NCI-H226 (cell line): ENCODE measurements at places on chromosomes 7 and 10.
A peak's percentile ranks its signal among the peaks of the same experiment; 100 is the strongest.

DNA sequence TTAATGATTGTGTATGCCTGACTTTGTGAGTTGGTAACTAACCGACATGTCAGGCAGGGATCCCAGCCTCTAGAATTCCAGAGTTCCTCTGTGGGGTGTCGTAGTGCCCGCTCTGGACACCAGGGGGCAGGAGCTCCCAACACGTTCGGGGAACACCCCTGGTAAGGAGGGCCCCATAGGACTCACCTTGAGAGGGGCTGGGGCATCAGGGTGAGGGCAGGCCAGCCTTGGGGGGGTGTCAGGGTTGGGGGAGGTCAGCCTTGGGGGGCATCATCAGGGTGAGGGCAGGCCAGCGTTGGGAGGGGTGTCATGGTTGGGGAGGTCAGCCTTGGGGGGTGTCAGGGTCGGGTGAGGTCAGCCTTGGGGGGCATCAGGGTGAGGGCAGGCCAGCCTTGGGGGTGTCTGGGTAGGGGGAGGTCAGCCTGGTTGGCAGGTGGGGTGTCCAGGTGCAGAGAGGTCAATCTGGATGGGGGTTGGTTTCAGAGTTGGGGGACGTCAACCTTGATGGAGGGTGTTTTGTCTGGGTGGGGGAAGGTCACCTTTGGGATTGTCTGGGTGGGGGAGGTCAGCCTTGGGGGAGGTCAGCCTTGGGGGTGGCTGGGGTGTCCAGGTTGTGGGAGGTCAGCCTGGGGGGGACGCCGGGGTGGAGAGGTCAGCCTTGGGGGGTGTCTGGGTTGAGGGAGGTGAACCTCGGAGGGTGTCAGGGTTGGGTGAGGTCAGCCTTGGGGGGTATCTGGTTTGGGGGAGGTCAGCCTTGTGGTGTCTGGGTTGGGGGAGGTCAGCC is 45.6 kb upstream of the SUN1 start:
- peak; percentile 67 for DNase-seq

DNA sequence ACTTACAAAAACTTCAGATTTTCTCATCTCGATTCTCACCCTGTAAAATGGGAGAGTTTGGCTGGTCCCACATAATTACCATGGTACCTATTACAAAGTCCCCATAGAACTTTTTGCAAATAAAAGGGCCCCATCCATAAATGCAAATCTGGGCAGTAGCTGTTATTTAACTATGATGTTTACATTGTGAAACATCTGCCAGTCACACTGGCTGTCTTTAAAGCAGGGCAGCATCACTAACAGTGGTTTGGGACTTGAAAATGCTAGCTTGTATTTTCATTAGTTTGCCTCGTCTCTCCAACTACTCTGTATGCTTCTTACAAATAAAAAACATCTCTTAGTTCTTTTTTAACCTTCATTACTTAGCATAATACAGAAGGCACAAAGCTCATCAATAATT is 240.7 kb downstream of the FZD1 start:
- no peak for DNase-seq

DNA sequence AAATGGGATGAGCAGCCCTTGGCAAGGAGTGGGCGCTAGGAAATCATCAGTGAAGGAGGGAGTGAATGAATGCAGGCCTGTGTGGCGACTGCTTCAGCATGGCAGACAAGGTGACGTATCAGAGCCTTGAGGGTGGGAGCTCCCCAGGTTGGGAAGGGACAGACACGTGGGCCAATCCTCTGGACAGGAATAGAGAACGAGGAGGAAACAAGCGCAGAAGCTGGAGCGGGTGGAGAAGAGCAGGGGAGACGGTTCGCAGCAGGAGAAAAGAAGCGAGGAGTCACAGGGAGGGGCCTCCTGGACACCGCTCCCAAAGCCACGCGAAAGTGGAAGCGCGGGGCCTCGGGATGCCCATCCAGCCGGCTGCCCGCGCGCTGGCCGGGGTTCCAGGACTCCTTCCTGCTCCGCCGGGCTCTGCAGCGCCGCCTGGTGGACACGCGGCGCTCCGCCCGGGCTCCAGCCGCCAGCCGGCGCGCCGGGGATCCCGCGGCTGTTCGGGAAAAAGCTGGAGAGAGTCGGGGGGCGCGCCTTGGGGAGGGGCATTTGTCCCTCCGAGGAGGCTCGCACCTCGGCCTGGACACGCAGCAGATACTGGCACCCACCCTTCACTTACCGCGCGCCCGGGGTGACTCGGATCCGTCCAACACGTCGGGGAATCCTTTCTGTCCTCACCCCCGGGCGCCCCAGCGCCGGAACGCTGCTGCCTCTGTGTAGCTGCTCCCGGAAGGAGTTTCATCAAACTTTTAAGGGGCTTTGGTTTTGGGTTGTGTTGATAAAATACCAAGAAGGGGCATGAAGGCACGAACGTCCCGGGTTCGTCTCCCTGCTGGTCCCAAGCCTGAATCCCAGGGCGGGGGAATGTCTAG is 6.3 kb downstream of the ZNF503 start:
- DNase-seq: no peak

- no peak for DNase-seq
Measured at GRCh38 chr10:31635415-31636065, 293.1 kb downstream of the ARHGAP12 start.

DNA sequence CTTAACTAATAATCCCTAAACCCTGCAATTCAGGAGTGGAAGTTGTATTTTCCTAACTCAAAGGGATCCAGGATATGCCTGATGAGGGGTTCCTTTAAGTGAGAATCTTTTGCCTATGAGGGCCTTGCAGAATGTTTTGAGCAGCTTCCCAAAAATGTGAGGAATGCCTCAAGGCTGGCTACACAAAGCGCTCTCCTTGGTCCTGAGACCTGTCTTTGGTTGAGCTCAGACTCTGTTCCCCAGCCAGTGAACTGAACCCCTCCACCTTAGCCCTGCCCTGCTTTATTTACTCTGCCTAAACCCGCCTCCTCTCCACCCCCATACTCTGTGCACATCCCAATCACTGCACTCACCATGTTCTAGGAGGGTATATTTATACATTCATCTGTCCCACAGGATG is 108.6 kb downstream of the NRCAM start:
- DNase-seq: peak; percentile 51

- DNase-seq: no peak
Measured at GRCh38 chr10:133293810-133294119, 14.9 kb downstream of the TUBGCP2 start.

DNA sequence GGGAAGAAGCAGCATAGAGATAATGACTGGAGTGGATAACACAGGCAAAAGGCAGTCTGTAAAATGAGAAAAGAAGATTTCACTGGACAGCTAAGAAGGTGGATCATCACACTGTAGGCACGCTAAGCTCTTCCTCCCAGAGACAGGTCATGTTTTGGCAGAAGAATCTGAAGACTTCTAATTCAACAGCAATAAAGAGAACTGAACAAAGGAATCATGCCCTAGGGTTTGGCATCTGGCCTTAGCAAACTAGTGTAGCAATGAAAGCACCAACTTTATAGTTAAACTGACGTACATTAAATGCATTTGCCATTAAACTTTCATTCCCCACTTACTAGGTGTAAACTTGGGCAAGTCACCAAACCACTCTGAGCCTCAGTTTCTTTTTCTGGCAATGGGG is 84.4 kb upstream of the SEM1 start:
- no peak for DNase-seq

DNA sequence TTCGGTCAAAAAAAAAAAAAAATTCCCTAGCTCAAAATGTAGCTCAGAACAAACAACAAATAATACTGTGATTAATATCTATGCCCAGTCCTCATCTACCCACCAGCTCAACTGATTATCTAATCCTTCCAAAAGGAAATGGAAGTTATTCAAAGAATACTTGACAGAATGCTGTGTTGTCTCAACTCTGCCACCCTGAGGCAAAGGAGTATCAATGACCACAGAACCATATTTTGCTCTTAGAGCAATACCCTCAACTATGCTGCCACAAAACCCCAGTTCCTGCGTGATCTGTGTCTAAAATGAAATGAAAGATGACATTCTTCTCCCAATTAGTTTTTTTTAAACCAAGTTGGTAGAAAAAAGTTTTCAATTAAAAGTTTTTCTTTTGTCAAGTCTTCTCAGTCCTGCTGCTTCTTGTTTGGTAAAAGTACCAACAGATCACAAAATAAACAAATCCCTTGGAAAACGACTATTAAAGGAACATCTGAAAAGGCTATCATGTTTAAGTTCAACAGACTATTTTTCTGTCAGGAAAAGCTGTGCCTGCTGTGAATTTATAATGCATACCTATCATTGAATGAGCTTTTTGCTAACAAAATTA is 21.6 kb downstream of the RBM28 start:
- peak; percentile 7 for DNase-seq
